ENCODE measurements at places on chromosomes 6 and 20.

DNA sequence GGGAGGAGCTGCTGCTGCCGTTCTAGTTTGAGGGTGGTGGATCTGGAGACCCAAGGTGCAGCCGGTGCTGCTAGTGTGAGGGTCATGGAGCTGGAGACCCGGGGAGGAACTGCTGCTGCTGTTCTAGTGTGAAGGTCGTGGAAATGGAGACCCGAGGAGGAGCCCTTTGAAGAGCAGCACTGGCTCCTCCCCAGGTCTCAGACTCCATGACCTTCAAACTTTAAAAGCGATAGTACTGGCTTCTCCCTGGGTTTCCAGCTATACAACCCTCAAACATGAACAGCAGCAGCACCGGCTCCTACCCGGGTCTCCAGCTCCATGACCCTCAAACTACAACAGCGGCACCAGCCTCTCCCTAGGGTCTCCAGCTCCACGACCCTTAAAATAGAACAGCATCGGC is 15.5 kb downstream of the ULBP3 start:
- DNase-seq = no peak

GRCh38 chr6:141415896-141416295 is 716.8 kb upstream of the GJE1 start:
- no peak for DNase-seq

- DNase-seq = no peak
Measured at GRCh38 chr20:63746751-63747315, 7.3 kb downstream of the SLC2A4RG start.

GRCh38 chr20:38961530-38962043 is 557 bp upstream of the DHX35 start:
- peak; percentile 46 for DNase-seq

DNA sequence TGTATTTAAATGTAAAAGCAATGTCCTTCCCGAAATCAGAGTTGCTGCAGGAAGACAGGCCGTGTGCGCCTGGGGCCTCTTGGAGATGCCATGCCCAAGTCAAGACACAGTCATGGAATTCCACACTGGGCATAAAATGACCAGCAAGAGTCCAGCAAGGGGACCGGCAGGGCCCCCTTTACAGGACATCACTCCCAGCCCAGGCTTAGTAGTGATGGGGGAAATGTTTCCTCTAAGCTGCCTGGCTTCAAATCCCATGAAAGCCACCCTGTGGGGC is 1.9 kb upstream of the PPP1R3G start:
- no peak for DNase-seq

GRCh38 chr20:51802170-51802751 is at the start of gene SALL4:
Gene SALL4 (minus strand): TSS chr20:51802521. CDS start chr20:51802408, 113 bp downstream.
- DNase-seq = no peak

DNA sequence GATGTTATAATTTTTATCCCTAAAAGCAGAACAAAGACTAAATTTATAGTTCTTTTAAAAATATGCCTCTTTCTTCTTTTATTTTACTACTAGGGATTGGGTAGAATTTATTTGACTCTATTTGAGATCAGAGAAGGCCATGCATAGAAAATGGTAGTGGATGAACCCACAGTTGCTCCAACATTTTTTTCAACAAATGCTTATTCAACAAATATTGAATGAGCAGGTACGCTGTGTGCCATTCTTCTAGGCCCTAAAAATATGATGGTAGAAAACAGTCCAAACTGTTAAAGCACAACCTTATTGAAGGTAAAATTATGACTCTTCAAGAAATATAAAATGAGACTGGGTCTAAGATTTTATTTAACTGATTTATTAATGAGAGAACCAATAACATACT is 30.0 kb downstream of the OTOR start:
- DNase-seq = no peak

DNA sequence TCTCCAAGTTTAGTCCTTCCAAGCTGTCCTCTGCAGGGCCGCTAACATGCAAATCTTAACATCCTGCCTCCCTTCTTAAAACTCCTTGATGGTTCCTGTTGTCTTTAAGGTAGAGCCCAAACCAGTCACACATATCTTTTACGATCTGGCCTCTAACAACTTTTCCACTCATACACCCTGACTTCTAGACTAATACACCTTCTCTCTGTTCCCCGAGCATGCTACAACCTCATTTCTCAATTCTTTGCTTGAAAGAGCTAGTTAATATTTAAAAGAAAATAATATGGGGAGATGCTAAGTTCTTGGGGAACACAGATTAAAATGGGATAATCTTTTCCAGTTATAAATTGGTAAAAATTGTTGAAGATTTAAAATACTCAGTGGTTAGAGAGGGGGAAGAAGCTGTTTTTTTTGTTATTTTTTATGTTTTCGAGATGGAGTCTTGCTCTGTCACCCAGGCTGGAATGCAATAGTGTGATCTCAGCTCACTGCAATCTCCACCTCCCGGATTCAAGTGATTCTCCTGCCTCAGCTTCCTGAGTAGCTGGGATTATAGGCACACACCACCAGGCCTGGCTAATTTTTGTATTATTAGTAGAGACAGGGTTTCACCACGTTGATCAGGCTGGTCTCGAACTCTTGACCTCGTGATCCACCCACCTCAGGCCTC is 250.7 kb downstream of the MAFB start:
- no peak for DNase-seq

GRCh38 chr6:52871621-52872020 is 31.0 kb upstream of the GSTA5 start:
- no peak for DNase-seq

DNA sequence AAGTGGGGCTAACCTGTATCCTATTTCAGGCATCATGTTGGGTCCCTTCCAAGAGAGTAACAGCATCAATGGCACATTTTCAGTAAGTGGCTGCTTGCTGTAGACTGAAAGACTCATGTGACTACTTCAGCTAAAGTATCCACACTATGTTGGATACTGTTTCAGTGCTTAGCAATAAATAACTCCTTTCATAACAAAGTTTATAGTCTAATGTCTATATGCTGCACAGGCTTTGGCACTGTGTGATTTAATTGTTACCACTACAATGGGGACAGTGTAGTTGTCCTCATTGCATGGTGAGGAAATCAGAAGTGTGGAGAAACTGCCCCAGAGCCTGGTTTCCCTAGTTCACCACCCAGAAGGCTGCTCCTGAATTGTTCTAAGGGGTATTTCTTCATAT is 318.0 kb upstream of the PTCHD4 start:
- DNase-seq = no peak

GRCh38 chr6:142679907-142680700 is 264.9 kb downstream of the HIVEP2 start:
- DNase-seq = no peak

- no peak for DNase-seq
Measured at GRCh38 chr6:54632984-54633565, 213.5 kb upstream of the FAM83B start.

DNA sequence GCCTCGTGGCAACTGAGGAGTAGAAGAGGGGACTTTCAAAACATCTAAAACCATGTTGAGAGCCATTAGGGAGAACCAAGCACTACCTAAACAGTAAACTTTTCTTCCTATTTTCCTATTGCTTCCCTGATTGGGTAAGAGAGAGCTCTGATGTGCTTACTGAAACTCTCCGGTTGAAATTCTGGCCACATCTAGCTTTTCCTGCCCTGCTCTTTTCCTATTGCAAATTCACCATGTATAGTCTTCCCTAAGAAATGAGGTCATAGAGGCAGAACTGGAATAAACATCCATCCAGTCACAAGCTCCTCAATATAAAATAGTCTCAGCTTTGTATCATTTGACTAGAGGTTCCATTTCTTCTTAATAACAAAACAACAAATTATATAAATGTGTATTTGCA is 199.5 kb upstream of the CNR1 start:
- no peak for DNase-seq

DNA sequence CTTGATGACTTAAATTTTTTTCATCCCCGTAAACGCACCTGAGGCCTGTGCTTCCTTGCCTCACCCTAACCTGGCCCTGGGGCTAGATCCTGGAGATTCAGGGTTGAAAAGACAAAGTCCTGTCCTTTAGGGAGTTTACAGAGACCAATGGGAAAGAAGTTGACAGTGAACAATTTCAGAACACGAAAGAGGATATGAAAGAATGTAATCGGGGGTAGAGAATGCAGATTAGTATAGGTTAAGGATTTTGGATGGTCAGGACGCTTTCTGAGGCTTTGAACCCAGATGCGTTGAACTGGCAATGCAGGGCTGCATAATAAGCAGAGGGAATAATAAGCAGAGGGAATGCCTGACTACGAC is 1.7 kb upstream of the FBXO5 start:
- DNase-seq = no peak

GRCh38 chr20:4435225-4435624 is 286.5 kb upstream of the PRND start:
- no peak for DNase-seq

GRCh38 chr20:40750541-40751035 is 61.6 kb upstream of the MAFB start:
- DNase-seq = no peak

DNA sequence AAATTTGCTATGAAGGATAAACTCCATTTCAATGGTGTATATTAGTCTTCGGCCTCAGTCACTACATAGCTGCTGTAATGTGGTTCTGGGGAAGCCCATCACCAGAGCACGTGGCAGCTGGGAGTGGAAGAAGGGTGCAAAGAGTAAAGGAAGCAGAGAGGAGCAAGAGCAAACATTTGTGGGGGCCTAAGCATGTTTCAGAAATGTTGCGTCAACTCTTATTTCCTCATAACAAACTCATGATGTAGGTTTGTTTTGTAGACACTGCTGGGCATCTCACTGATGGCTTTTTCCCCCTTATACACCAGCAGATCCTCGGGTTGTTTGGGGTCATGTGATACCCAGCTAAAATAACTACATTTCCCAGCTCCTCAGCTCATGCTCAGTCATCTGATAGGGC is 37.3 kb downstream of the DOK5 start:
- no peak for DNase-seq

- DNase-seq = no peak
Measured at GRCh38 chr6:25169553-25169952, 109.6 kb upstream of the CARMIL1 start.

GRCh38 chr6:167479901-167480648 is 155.2 kb downstream of the TTLL2 start:
- DNase-seq = no peak

- no peak for DNase-seq
Measured at GRCh38 chr6:143270026-143270425, 180.5 kb downstream of the ADAT2 start.

DNA sequence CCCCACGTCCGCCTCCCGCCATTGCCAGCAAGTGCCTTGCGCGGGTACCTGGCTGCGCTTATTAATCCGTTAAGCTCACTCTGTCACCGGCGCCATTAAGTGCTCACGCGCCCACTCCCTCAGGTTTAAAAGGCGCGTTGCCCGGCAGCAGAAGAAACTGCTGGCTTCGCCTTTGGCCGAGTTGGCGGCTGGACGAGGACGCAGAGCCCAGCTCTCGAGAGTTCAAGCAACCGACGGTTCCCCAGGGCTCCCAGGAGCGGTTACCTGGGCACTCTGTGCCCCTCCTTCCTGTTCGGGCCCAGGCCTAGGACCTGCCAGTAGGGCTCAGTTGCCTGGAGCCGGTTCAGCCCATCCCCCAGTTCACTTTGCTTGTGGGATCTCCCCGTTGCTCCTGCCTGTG is at the start of gene GGTLC1:
GGTLC1 (minus strand) TSS at position 219 of the 400 bp plus-strand sequence. CDS start 2,168 bp downstream, outside the sequence.
- DNase-seq = no peak

DNA sequence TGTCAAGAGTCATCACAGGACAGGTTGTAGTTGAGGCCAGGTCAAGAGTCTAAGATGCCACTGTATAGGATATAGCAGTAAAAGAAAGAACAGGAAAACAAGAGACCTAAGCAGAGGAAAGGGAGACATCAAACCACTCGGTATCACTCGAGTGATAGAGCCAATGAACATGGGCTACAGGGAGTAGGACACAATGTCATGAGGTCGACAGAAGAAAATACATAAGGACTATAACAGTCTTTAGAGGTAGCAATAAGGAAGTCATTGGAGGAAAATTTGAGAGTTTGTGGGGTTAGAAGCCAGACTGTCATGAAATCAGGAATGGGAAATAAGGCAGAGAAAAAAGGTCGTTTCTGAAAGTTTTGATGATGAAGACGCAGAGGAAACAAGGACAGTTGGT is 99.7 kb downstream of the PRKN start:
- no peak for DNase-seq

DNA sequence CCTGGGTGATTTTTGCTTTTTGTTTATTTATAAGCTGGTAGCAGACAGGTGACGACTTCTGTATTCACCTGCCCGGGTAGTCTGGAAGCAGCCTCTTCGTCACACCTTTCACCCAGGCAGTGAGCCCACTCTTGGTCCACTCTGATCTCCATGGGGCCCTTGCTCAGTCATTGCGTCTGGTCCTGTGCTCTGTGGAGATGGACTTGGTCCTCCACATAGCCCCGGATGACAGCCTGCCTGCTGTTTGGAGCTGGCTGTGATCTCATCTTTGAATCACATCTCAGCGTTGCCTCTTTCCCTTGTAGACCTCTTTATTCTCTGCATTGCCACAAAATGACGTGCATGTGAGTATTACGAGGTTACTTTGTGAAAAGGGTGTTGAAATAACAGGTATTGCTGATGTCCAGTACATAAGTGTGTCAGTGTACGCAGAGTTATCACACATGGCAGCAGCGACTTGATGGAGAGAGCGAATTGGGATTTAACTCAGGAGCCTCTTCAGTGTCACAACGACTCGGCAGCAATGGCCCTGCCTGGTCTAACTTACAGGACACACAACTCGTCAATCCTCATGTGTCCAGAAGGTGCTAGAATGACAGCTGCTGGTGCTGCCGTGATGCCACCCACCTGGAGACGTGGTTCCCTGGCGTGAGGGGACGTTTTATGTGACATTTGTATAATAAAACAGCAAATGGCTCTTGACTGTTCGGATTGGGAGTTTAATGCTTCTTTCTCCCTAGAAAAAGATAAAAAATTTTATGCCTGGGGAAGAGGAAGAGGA is 24.2 kb upstream of the FRMD1 start:
- DNase-seq = no peak

DNA sequence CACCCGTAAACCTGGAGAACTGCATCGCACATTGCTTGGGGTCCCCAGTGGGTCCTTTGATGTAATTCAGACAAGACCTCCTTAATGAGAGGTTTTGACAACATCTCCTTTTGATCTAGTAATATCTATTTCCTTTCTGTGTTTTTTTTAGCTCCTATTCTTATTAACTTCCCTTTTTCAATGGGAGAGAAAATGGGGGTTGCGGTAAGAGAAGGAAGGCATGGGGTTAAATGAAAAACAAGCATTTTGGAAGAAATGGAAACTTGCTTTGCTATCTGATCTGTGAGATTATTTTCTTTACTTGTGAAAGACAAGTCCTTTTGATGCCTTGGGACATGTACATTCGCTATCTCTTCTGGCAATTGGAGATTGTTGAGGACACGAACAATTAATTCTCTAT is 418.6 kb upstream of the MAN1A1 start:
- DNase-seq = no peak

- no peak for DNase-seq
Measured at GRCh38 chr6:147820520-147820919, 312.0 kb downstream of the SAMD5 start.

GRCh38 chr6:64874776-64875175 is 832.2 kb downstream of the EYS start:
- DNase-seq = no peak

- no peak for DNase-seq
Measured at GRCh38 chr6:111441678-111442243, 41.3 kb downstream of the REV3L start.
